CD4-positive, alpha-beta T cell treated with Interleukin-15 for 1 hour (primary cell): ENCODE measurements at places on chromosomes 5 and 9.

DNA sequence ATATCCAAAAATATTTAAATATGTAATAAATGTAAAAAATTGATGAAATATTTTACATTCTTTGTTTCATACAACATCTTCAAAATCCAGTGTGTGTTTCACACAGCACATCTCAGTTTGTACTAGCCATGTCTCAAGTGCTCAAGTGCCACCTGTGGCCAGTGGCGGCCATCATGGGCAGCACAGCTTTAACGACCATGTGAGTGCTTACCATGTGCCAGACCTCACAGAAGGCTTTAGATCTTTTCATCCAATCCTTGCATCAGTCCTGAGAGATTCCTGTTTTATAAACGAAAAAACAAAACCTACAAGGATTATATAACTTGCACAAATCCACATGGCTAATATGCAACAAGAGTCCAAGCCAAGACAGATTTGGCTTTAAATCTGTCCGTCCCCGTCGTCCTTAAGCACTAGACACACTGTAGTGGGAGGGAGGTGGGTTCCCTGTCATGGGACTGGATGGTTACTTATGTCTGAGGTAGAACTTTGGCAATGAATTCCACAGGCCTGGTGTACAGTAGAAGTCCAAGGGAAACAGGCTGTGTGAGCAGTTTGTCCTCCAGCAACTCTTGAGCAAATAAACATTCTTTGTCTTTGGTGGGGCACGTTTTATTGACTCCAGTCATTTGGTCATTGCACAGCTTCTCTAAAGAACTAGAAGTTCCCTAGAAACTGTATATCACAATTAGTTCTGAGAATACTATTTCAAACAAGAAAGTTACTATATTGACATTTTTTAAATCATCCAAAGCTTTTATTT lies 25.0 kb upstream of the F2R start:
- no peak for DNase-seq

GRCh38 chr9:34646211-34647083 lies at the start of gene GALT:
Gene GALT, plus strand, starts transcription at chr9:34646675. Its CDS starts 30 bp downstream, at chr9:34646705.
- DNase-seq: peak; percentile 91

DNA sequence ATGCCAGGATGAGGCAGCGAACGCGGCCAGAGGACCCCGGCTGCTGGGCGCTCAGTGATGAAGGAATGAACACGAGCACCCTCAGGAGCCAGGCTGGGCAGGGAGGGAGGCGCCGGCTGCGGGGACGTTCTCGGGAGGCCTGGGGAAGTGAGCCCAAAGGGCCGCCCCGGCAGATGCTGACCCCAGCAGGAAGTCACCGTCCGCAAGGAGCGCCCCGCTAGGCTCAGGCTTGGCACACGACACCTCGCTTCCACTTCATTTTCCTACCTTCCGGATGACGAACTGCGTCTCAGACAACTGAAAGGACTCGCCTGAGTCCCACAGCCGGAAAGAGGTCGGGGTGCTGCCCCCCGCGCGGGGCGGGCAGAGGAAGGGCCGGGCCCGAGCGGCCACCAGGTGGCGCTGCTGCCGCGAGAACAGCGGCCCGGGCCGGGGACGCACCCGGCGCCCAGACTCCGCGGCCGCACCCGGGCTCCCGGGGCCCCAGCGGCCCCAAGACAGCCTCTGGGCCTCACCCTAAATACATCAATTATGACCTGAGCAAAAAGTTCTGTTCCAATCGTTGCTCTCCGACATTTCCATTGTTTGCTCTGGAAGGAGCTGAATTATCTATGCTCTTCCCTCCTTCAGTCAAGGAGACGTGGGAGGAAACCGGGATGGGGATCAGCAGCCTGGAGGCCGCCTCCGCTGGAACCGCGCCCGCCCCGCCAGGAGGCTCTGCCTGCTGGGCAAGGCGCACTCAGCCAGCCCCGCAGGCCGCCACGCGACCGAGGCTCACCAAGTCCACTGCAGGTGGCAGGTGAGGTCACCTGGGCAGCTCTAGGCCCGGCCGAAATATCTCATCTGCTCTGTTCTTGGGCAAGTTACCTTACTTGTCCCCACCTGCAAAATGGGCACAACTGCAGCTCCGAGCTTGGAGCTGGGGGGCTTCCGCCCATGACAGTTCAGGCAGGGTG lies 107.0 kb downstream of the ZNF354C start:
- DNase-seq: peak; percentile 36

GRCh38 chr9:100112677-100113336 lies 13.8 kb downstream of the INVS start:
- DNase-seq: no peak

DNA sequence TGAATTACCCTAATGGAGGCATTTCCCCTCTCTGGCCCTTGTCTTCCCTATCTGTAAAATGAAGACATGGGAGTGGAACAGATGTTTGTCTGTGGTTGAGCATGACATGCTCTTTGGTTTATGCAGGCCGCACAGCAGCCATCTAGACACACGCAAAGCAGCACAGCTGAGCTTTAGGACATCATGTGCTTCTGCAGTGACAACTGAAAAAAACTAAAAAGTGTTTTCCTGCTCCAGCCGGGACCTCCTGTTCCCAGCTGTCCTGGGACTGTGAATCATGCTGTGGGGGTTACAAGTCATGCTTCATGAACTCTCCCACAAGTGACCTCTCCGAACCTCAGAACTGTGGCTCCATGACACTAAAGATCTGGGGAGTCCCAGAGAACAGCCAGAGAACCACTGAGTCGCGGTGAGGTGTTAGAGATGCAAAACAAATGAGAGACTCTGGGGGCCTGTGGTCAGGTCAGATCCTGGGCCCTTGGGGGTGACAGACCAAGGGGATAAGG lies 1.7 kb downstream of the SMIM3 start:
- DNase-seq: peak; percentile 24

DNA sequence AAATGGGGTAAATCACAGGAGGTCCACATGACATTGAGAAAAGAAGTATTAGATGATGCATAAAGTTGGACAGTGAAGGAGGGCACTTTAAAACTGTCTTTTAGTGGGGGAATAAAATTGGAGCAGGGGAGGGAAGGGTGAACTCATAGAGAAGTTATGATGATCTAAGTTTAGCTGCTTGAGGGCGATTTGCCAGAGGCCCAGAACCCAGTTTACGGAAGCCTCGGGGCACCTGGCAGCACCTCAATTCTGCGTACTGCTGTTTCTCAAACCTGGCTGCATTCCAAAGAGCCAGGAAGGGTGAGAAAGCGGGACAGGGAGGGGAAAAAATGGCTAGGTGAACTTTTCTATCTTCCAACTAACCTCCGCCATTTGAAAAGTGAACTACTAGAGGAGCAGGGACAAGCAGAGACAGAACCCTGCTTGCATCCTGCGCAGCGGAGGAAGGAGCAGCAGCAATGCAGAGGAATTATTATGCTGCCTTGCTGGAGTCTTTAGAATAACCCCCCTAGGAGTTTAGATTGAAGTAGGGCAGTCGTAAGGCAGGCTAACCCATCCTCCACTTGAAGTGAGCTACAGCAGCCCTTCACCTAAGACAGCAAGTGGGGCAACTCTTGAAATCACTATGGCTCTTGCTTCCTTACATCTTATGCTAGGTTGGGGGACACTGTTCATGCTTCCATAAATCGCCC lies 316.8 kb downstream of the BRINP1 start:
- no peak for DNase-seq

DNA sequence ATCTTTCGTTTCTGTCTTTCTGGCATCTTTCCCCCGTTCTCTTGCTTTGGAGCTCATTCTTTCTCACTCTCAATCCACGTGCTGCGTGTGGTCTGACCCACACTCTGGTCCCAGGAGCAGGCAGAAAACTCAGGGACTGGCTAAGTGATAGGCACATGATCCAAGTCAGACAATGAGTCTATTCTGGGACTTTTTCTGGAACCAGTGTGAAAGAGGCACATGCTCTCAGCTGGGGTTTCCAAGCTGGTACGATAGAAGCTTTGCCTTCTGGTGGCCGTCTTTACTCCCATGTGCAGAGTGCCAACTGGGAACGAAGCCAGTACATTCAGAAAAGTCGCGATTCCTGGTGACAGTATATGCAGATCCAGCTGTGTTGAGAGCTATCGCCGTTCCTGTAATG lies 94.4 kb downstream of the PDZD2 start:
- no peak for DNase-seq

GRCh38 chr5:168117469-168117868 lies 174.0 kb upstream of the WWC1 start:
- DNase-seq: no peak

DNA sequence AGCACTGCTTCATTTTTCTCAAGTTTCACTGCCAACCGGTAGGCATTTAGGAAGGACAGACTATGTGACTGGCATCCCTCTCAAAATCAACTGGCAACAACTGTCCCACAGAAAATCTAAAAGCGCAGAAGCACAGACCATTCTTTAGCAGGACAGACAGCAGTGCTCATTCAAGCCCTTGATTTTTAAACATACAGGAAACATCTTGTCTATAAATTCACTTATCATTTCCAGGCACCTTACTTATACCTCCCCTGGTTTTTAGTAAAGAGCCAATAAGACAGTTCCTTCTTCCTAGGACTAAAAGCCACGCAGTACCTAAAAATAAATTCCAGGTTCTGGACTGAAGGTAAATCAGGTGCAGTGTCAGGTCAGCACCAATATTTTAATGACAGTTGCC lies 343.2 kb upstream of the WWC1 start:
- no peak for DNase-seq

DNA sequence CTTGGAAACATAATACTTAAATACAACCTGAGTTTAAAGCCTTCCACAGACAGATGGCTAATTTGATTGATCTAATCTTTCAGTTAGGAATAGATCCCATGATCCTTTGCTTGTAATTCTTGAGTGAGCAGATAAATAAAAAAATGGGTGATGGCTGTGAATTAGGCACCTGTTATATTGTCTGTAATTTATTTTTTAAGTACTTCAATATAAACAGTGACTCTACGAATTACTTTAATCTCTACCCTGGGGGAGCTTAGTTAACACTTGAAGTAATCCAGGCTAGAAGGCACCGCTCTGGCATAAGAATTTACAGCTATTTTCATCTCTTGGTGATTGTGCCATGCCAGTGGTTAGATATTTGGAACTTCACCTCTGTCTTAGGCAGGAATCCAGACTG lies 9.0 kb downstream of the EGFLAM start:
- DNase-seq: no peak

DNA sequence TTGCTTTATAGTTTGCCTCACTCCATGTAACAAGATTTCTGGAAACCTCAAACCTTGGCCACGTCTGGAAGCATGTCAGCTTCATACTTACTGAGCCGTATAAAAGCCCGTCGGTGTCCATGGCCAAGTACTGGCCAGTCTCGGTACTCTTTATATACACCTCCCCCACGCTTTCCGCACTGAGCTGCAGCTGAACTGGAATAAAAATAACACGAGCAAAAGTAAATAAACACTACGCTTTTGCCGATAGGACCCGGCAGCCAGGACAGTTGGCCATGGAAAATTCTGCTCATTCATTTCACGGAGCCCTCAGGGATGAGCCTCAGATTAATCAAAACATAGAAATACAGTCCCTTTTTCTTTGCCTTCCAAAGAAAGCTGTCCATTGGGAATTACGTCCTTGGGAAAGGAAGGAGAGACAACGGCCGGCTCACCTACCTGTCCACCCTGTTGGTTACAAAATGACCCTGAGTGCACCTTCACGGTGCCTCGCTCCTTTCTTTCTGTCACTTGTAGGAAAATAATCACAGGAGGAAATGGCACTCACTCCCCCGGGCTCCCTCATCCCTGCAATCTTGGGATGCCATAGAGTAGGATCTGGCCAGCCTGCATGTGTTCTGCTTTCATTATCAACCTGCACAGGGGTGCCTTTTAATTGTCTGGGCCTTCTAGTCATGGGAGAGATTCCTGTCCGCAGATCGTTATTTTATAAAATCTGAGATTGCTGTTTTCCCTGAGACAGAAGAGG lies 85.1 kb downstream of the FGF1 start:
- DNase-seq: no peak

GRCh38 chr9:116700882-116701865 lies 14.1 kb downstream of the TRIM32 start:
- DNase-seq: no peak

GRCh38 chr5:33228149-33228548 lies 212.6 kb upstream of the TARS1 start:
- no peak for DNase-seq

DNA sequence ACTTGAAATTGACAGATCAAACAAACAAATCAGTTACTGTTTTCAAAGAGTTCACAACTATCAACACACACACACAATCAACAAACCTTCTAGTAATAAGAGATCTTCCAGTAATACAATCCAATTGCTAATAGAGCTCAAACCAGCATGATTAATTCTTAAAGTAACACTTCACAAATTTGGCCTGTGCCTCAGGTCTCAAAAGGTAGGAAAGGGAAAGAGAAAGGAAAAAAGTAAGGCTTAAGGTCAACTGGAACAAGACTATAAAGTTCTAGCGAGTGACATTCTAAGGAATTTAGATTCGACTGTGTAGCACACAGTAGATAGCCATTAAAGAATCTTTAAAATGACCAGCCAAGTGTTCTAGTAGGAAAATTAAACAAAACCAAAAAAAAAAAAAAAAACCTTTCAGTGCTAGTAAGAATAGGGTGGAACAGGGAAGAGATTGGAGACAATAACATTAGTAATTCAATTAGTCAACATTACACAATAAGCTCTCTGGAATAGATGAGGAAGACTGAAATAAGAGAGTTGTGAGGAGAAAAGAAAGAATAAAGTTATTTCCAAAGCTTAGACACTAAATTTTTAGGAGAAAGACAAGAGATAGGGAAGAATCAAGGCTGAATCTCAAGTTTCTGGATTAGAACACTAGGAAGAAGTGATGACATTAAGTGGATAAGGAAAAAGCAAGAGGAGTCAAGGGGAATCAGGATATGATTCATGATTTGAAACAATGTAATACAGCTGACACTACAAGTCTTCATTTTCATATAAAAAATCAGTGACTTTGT lies 86.1 kb downstream of the FBXL17 start:
- no peak for DNase-seq

DNA sequence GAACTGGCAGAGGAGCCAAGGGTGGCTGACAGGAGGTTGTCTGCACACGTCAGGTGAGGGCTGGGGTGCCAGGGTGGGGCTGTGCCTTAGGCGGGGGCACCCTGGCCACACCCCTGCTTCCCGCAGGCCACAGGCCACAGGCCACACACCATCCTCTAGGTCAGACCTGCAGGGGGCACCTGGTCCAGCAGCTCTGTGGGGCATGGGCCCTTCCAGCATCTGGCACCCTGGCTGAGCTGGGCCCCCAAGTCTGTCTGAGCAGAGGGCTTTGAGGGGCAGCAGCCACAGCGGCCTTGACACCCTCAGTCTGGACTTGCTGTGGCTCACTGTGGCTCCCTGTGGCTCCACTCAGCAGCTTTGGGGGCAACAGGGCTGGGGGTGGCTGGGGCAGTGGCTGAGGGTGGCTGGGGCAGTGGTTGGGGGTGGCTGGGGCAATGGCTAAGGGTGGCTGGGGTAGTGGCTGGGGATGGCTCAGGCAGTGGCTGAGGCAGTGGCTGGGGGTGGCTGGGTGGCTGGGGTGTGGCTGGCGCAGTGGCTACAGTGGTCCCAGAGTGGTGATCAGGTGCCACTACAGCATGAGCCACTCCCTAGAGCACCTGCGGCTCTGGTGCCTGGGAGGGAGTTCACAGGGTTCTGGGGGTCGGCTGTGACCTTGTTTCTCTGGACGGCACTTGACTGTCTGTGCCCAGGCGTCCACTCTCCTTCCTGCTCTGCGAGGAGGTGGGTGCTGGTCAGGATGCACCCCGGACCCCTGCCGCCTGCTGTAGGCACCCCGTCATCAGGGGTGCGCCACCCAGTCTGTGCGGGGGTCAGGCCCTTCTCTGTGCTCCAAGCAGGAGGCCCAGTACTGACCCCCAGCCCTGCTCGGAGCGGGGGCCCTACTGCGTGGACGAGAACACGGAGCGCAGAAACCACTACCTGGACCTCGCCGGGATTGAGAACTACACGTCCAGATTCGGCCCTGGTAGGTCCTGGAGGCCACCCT lies 27.1 kb downstream of the NKD2 start:
- DNase-seq: no peak

- no peak for DNase-seq
These were observed 110.7 kb upstream of the IL12B start for GRCh38 chr5:159440968-159441367.
